GM18507 (cell line): ENCODE measurements at places on chromosomes 3 and 15.

- DNase-seq: no peak
These were observed 10.6 kb downstream of the UBR1 start for GRCh38 chr15:43095243-43095642.

DNA sequence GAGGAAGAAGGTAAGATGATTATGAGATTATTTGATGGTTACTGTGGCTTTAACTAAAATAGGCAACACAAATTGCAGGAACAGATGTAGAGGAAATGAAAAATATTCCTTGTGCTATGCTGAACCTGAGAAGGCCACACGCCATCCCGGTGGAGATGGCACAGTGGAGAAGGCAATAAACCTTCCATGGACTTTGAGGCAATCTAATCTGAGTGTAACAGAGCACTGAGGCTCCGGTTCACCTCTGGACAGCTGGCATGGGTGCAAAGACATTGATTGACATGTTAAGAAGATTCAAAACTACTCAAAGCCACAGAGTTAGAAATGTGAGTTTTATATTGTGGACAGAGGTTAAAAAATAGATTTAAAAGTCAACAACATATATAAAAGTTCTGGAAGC, 535.7 kb downstream of the AGBL1 start:
- DNase-seq: no peak

DNA sequence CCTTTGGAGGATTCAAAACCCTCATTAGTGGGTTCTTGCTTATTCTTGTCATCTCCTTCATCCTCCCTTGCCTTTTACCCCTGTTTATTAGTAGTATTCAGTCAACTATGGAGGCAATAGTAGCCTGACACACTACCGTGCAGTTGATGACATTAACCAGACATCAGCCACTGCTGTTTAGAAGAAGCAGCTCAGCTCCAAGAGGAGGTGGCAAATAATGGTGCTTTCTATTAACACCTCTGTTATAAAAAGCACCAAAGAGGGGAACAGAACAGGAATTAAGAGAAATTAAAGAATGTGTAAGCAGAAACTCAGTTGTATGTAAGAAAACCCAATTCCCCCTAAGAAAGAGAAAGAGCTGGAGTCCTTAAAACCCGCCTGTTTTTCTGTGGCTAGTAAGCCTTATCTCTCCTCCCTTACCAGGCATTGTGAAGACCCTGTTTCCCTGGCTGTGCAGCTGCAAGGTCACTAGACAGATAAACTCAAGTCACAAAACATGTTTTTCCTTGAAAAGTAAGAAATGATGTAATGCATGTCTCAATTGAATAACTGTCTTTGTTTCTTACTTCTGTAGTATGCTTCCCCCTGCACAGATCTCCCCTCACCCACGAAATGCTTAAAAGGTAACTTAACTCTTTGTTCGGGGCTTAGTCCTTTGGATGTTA, 21.2 kb downstream of the CCR4 start:
- DNase-seq: no peak

- no peak for DNase-seq
These were observed 70.5 kb downstream of the KLHL25 start for GRCh38 chr15:85723960-85724945.

DNA sequence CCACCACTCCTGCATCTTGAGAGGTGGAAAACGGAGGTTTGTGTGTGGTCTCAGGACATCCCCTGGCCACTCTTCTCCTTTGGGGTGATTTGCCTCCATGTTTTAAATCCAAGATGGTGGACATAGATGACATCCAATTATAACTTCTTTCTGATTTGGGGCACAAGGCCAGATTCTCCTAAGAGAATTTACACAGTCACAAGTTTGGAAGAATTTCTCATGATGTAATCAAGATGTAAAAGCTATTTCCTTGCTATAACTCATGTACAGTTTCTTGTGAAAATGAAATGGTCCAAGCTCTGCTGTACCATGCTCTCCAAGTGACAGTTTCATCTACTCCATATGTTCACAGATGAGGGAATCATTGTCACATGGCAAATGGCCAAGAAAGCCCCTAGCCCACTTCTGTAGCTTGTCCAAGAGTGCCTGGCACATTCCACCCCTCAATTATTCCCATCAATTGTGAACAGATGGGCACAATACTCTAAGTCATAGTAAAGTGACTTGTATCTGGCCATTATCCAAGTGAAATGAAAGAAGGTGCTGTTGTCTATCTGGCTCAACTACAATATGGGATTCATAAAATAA, 134.6 kb upstream of the ROPN1 start:
- no peak for DNase-seq
